ENCODE measurements at places on chromosomes 13 and 19. TPM values are rescaled to one million over a fixed set of nuclear protein-coding genes. Genes with fewer than 3 reads are reported as not detected.

PCDH17 gene
- total RNA-seq = not detected

PGLYRP2 gene
- not detected for total RNA-seq

- no peaks in the 10 kb centered on the region for H3K36me3 ChIP-seq
- peak; percentile 13 for DNase-seq
Observed at GRCh38 chr19:42693760-42694350, 46.4 kb downstream of the PSG3 start.

DNA sequence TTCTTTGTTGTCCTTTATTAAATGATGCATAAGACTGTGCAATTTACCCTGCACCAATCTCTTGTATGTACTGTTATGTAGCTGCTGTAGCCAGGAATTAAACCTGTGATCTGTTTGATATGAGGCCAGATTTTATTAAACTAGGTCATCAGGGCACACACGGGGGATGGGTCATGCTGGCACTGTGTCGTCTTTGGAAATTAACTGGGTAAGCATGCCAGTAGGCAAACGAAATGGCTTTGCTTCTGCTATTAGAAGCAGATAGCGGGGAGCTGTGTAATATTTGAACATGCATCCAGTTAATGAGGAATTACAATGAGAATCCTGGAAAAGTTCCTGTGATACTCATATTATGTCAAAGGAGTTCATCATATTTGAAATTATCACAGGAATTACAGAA lies 23.5 kb downstream of the MTUS2 start:
- DNase-seq = no peak
- no peak overlapping the region for H3K27ac ChIP-seq
- peaks cover 2% of the 10 kb centered on the region for H3K27me3 ChIP-seq

DNA sequence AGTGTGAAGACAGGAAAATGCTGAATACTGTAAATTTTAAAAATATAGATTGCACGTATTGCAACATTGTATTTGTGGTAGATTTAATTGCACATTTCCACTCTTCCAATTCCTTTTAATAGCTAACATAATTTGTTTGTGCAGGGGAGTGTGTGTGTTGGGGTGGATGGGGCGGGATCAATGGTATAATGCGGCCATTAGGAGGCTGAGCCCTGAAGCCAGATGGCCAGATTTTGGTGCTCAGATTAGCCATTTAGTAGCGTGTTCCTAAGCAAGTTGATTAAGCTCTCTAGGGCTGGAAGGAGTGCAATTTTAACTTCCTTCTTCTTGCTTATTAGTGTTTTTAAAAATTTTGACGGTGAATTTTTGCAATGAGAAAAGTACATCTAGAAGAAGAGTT lies 5.8 kb downstream of the OXGR1 start:
- no peaks in the 10 kb centered on the region for H3K36me3 ChIP-seq
- no peak overlapping the region for H3K27ac ChIP-seq
- peaks cover 16% of the 10 kb centered on the region for H3K27me3 ChIP-seq
- H3K4me1 ChIP-seq = peaks cover under 1% of the 10 kb centered on the region
- no peak overlapping the region for H3K4me3 ChIP-seq

DNA sequence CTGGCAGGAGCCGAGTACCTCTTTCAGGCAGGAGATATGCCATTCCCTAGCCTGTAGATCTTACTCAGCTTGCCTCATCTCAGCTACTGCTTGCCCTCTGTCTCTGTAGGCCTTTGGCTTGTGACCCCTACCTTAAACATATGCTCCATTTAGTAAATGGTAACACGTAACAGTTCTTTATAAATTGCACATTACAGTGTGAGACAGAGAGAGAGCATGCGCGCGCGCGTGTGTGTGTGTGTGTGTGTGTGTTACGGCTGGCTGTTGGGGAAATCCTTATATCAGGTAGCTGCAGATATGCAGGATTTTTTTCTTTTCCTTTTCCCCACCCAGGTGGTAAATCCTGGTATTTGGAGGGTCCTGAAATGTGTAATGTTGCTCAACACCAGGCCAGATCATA lies 4.2 kb downstream of the SPINT2 start:
- DNase-seq = no peak
- H3K4me3 ChIP-seq = no peak overlapping the region
- H3K27ac ChIP-seq = no peak overlapping the region
- H3K36me3 ChIP-seq = no peaks in the 10 kb centered on the region

CHERP gene
- total RNA-seq = 50.8 TPM

GRCh38 chr13:55361141-55361540 lies 1779.6 kb upstream of the PRR20A start:
- DNase-seq = no peak
- H3K27ac ChIP-seq = no peak overlapping the region
- H3K4me3 ChIP-seq = no peak overlapping the region
- no peaks in the 10 kb centered on the region for H3K36me3 ChIP-seq
- no peaks in the 10 kb centered on the region for H3K27me3 ChIP-seq

GRCh38 chr19:13036366-13036976 lies 41.2 kb downstream of the NFIX start:
- peaks cover 5% of the 10 kb centered on the region for H3K4me1 ChIP-seq
- H3K27me3 ChIP-seq = no peaks in the 10 kb centered on the region
- no peak overlapping the region for H3K4me3 ChIP-seq
- H3K36me3 ChIP-seq = no peaks in the 10 kb centered on the region
- DNase-seq = no peak
- H3K27ac ChIP-seq = no peak overlapping the region

- peak; percentile 89 for DNase-seq
- peak overlapping the region; percentile 75 for H3K4me3 ChIP-seq
- H3K27ac ChIP-seq = peak overlapping the region; percentile 94
Observed at GRCh38 chr19:6801485-6802086, 29.1 kb downstream of the VAV1 start.

DNA sequence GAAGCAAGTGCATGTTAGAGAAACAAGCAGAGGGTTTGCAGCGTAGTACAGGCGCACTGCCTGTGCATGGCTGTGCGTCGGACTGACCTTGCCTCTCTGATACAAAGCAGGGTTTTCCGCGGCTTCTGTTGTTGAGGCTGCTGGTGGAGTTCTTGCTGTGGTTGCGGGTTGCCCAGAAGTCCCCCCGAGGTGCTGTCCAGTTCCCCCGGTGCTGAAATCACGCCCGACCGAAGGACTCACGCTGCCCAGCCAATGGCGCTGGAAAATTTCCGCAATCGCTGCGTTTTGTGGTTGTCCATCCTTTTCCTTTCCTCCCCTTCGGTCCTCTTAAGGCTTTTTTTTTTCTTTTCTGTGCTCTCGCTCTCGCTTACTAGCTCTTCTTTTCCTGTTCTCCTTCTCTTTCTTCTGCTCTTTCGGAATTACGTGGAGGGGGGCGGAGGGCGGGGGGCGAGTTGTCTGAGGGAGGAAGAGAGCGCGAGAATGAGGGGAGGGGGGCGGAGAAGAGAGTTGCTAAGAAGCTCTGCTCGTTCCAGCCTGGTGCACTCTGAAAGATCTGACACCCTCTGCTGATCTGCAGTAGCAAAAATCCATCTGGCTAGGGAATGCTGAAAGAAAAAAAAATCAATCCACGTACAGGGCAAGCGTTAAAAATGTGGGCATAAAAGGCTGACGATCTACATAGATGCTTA lies at the start of gene SLITRK1:
Gene SLITRK1 (minus strand): TSS at position 558 of the 689 bp plus-strand sequence. CDS start 967 bp downstream, outside the sequence.
- no peaks in the 10 kb centered on the region for H3K36me3 ChIP-seq
- peaks cover 54% of the 10 kb centered on the region for H3K27me3 ChIP-seq
- peaks cover 13% of the 10 kb centered on the region for H3K4me1 ChIP-seq
- H3K27ac ChIP-seq = no peak within 1 kb of the TSS

- DNase-seq = peak; percentile 32
- peak within 1 kb of the TSS; percentile 67 for H3K4me3 ChIP-seq
- peaks cover 40% of the 10 kb centered on the region for H3K27me3 ChIP-seq
- H3K4me1 ChIP-seq = no peaks in the 10 kb centered on the region
Observed at GRCh38 chr19:11261971-11262839, at the start of gene DOCK6. DOCK6 (minus strand) TSS chr19:11262524; CDS start chr19:11262440, 84 bp downstream.

DNA sequence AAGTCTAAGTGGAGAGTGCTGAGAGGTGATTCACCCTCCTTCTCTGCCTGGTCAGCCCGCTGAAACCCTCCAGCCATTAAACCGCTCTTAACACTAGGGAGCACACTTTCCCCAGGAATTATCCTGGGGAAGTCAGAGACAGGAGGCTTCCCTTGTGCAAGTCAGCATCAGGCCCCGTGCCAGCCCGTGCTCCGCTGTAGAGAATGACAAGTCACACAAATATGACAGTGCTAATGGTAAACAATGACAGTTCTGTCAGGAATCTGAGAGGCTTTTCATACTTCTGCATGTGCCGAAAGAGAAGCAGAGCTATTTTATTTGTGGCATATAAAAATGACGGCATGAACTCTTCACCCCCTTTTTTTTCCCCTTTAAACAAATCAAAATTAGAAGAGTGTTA lies 816.9 kb upstream of the SLC10A2 start:
- no peaks in the 10 kb centered on the region for H3K27me3 ChIP-seq
- no peak overlapping the region for H3K27ac ChIP-seq
- H3K36me3 ChIP-seq = no peaks in the 10 kb centered on the region
- no peak overlapping the region for H3K4me3 ChIP-seq
- DNase-seq = no peak
- H3K4me1 ChIP-seq = no peaks in the 10 kb centered on the region

DNA sequence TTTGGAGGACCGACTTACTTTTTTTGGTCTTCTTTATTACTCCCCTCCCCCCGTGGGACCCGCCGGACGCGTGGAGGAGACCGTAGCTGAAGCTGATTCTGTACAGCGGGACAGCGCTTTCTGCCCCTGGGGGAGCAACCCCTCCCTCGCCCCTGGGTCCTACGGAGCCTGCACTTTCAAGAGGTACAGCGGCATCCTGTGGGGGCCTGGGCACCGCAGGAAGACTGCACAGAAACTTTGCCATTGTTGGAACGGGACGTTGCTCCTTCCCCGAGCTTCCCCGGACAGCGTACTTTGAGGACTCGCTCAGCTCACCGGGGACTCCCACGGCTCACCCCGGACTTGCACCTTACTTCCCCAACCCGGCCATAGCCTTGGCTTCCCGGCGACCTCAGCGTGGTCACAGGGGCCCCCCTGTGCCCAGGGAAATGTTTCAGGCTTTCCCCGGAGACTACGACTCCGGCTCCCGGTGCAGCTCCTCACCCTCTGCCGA lies 409 bp downstream of the FOSB start:
- peak overlapping the region; percentile 84 for H3K27ac ChIP-seq
- H3K36me3 ChIP-seq = peaks cover 8% of the 10 kb centered on the region
- H3K4me3 ChIP-seq = peak overlapping the region; percentile 87
- peak; percentile 62 for DNase-seq
- H3K27me3 ChIP-seq = peaks cover 1% of the 10 kb centered on the region

- DNase-seq = peak; percentile 68
- H3K4me3 ChIP-seq = no peak overlapping the region
- peaks cover 47% of the 10 kb centered on the region for H3K4me1 ChIP-seq
- peak overlapping the region; percentile 51 for H3K27ac ChIP-seq
- H3K36me3 ChIP-seq = peaks cover 47% of the 10 kb centered on the region
Observed at GRCh38 chr19:17755977-17756670, 4.8 kb downstream of the FCHO1 start.

DNA sequence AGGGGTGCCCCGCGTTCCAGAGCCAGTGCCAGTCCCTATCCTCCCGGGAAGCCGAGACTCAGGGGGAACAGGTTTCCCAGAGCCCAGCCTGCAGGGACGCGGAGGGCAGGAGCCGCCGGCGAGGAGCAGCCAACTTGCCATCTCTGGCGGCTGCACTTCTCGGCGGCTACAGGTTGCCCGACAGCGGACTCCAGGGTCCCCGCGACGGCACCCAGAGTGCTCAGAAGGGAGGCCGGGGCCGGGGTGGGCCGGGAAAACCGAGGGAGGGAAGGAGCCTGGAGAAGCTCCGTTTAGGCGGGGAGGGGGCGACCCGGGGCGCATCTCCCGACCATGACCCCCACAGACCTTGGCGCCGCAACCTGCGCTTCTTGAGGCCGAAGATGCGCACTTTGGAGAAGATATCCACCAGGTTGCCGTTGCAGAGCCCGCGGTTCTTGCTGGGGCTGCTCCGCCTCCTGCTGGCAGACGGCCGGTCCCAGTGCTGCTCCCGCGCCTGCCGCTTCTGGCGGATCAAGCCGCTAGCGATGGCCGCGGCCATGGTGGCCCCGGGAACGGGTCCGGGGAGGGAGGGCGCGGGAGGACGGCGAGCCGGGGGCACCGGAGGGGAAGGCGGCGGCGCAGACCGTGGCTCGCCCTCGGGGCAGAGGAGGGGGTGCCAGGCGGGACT lies 463.8 kb downstream of the ITGBL1 start:
- H3K4me1 ChIP-seq = no peaks in the 10 kb centered on the region
- no peaks in the 10 kb centered on the region for H3K36me3 ChIP-seq
- no peak overlapping the region for H3K4me3 ChIP-seq
- H3K27me3 ChIP-seq = peaks cover 41% of the 10 kb centered on the region

Data from activated CD4-positive, alpha-beta memory T cell treated with anti-CD3 and anti-CD28 coated beads for 36 hours (primary cell).